ENCODE measurements at places on chromosomes 12 and 14.
A peak's percentile ranks its signal among the peaks of the same experiment; 100 is the strongest.

DNA sequence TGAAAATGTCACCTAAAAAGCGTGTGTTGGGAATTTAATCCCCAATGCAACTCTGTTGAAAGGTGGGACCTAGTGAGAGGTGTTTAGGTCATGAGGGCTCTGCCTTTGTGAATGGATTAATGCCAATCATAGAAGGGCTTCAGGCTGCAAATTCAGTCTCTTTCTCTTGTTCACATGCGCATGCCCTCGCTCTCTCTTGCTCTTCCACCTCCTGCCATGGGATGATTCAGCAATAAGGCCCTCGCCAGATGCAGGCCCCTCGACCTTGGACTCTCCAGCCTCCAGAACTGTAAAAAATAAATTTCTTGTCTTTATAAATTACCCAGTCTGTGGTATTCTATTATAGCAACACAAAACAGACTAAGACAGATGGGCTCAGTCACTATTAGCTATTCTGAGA, 55.4 kb downstream of the PLXNC1 start:
- no peak for DNase-seq

GRCh38 chr12:127174881-127175280, 1092.1 kb upstream of the TMEM132C start:
- no peak for DNase-seq

GRCh38 chr12:32536000-32536345, 136.6 kb downstream of the FGD4 start:
- DNase-seq: no peak

DNA sequence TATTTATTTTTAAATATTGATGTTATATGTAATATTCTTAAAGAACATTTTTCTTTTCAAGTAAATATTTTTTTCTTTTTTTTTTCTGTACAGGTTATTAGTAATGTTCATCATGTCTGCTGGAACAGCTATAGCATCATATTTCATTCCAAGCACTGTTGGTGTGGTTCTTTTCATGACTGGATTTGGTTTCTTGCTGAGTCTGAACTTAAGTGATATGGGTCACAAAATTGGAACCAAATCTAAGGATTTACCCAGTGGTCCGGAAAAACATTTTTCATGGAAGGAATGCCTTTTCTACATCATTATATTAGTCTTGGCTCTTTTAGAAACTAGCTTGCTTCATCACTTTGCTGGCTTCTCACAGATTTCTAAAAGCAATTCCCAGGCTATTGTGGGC, 23.2 kb downstream of the PCNX4 start:
- no peak for DNase-seq

DNA sequence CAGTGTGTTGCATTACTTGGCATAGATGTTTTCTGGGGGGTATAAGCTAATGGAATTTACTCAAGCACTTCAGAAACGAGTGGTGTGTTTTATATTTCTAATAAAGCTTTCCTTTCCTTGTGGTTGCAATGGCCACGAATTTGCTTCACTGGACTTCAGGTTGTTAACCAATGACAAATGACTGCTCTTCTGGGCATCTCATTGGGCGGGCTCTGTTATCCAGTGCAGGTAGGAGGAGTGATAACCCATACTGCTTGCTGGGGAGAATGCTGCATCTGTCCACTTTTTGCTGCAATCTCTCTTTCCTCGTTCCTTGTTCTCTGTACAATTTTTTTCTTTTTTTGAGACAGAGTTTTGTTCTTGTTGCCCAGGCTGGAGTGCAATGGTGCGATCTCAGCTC, 80.0 kb upstream of the RPH3A start:
- DNase-seq: no peak

GRCh38 chr14:105069522-105069870, 4.3 kb upstream of the GPR132 start:
- no peak for DNase-seq

DNA sequence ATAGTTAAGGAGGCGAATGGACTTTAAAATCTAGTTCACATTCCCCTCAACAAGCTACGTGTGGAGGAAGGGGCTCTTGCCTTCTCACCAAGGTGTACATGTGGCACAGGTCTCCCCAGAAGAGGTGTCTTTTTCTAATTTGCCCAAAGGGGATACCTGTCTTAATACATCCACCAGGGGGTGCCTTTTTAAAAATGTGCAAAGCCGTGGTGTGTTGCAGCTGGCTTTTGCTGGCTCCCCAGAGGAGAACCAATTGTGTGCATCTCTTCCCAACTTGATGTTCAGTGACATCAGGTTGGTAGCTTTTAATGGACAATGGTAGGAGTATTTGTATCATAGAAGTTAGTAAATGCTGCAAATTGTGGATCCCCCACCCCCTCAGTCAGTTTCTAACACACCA, 33.8 kb downstream of the CREBL2 start:
- no peak for DNase-seq

DNA sequence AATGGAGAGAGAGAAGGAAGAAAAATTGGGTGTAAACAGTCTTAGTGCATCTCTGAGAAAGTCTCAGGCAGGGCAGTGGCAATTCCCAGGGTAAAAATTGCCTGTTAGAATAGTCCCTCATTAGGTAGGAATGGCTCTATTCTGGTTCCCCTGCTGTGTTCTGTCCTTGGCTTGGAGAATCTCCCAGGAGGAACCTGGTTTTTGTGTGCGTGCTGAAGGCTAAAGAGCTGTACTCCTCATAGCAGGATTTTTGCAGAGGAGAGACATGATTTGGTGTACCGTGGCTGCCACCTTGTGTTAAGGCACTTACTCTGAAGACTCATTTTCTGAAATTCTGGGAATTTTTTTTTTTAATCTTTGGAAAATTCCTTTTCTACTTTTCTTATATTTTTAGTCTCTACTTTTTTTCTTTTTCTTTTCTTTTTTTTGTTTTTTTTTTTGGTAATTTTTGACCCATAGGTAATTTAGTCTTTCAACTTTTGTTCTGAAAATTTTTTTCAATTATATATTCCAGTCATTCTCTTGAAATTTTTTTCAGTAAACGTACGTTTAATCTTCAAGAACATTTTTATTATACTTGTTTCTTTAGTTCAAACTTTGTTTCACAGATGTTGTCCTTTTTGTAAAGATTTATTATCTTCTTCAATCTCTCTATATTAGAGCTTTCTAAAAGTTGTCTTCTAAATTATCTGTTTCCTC, 63.8 kb downstream of the FBXO33 start:
- peak; percentile 48 for DNase-seq

DNA sequence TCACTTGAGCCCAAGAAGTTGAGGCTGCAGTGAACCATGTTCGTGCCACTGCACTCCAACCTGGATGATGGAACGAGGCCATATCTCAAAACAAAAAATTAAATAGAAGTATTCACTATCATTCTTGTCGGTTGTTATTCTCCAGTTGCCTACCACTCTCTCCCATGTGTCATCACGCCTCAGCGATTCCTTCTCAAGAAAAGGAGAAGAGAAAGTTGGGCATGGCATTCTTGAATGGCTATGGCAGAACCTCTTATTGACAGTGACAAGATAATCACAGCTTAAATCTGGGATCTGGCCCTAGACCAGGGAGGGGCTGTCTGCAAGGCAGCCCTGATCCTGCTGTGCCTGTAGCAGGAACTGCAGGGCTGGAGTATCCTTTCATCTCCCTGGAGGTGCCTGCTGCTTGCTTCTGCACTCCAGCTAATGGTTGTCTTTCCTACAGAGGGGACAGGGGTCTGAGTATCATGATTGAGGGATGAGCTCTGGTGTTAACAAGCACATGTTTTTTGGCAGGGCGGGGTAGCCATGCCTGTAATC, 12.8 kb upstream of the MLEC start:
- no peak for DNase-seq

DNA sequence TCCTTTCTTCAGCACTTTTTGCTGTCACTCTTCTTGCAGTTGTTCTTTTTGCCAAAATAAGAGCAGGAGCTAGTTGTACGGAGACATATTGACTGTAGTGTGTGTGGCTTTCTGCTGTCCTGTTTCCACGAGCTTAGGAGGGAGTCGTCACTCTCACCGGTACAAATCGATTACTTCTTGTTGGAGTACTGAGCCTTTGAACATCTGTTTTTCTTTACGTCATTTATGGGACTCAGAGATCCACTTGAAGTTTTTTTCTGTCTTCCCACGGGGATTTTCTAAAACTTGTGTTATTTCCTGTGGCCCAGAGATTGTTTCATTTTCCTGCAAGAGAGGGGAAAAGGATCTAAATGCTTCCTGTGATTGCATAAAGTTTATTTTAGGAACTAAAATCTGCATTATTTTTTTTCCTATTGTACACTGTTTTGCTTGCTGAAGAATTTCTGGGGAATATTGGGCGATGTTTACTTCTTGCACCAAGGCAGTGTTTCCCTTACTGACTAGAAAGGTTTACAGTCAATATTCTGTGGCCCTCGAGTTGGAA, 199.8 kb upstream of the ARHGAP5 start:
- DNase-seq: peak; percentile 13

GRCh38 chr12:58367041-58367440, 425.7 kb downstream of the ATP23 start:
- no peak for DNase-seq

- no peak for DNase-seq
Observed at GRCh38 chr14:89844508-89844907, 110.0 kb downstream of the EFCAB11 start.

DNA sequence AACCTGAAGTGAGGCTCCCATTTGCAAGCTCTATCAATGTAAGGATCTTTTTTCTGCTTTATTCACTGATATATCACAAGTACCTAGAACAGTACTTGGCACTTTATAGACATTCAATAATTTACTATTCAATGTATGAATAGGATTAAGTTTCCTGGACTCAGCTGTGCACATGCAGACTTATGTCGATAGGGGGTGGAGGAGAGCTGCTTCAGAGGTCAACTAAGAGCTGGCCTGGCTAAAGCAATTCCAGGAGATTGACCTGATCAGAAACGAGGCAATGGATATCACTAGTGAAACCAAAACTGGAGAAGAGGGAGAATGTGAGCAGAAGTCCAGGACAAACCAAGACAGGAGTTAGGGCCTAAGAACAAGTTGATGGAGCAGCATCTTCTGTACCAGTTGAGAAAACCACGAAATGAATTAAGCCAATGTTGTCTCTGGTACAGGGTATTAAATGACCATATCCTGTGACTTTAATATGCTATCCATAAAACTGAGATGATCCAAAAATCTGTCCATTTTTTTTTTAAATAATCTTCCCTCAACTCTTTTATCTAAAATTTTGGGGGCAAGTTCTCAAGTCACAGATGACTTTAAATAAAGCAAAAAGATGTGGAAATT, 169.2 kb downstream of the PIK3C2G start:
- DNase-seq: peak; percentile 37

DNA sequence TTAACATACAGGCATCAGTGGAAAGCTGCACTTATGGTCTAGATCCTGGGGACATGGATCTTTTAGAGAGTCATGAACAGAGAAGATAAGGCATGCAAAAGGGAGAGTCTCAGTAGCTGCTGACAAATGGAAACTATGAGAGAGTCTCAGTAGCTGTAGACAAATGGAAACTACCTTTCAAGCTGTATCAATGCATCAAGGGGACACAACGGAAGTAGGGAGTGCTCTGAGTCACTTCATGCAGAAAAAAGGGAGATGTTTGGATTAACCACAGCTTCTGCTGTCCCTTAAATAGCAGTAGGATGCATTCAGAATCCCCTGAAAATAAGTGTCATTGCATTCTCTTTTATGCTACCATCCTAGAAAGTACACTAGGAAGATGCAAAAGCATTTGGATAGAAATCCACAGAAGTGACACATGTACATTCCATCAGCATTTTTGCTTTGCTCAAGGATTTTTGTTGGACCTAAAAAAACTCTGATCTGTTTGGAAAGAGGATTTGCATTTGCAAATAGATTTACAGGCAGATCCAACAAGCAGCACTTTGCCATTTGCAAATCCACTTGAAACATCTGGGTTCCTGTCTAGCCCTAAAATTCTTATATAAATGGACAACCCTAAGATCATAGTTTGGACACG, 227.5 kb upstream of the LMO3 start:
- no peak for DNase-seq

DNA sequence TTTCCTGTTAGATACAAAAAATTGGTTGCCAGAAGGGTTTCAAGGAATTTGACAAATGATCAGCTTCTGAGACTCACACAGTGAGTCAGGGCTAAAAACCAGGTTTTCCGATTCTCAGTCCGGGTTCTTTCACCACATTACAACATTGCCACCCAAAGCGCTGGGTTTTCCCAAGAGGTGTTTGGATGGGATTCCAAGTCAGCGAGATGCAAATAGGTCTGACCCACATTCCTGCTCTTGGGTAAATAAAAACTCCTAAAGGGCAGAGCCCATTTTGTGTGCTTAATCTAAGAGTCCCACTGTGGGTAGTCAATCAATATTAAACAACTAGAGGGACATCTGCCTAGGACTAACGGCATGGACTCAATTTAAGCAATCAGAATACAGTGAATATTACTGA, 5.4 kb upstream of the RIC8B start:
- DNase-seq: no peak

DNA sequence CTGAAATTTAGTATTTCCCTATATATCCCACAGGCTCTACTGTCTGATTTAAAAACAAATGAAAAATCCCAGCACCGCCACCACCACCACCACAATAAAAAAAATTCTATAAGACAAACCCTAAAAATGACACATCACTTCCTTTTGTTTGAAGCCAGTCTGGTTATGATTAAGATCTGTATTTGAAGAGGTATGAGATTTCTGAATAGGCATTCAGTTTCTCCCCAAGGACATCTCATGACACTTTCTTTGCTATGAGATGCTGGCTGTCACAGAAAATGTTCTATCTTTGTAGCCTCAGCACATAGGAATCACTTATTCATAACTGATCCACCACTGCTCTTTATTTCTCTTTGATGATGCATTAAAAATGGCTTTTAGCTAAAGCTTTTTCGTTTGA, 1071.0 kb downstream of the SLC6A15 start:
- DNase-seq: no peak

DNA sequence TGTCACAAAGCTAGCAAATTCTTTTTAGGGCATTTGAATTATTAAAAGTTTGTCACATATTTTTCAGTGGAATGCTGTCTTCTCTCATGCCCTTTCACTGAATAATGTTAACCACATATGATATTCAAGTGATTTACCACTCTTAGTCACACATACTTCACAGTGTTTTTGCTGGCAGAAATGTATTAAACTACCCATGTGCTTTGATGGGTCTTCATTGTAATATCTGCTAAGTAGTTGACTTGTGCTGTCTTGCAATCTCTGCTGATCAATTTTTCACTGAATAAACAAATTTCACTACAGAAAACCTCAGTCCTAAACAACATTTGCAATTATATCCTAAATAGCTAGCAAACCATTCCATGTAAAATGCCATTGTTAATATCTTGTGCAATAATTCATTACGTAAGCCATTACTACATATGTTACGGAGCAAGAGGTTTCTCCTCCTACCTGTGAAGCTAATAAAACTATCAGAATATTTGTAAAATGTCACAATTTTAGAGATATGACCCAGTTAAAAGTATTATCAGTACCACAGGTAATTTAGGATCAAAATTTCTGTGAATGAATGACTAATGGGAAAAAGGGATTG, 64.6 kb upstream of the LMO3 start:
- no peak for DNase-seq
